ENCODE measurements at places on chromosomes 7 and 10. TPM values are rescaled to one million over a fixed set of nuclear protein-coding genes. Genes with fewer than 3 reads are reported as not detected.

- DNase-seq, result no peak
Observed at GRCh38 chr10:31728698-31729224, 199.9 kb downstream of the ARHGAP12 start.

Gene GPR146
- 15.9 TPM for polyA plus RNA-seq

- DNase-seq, result peak; percentile 31
Observed at GRCh38 chr7:6360841-6361240, 86.9 kb downstream of the DAGLB start.

Gene HNRNPF
- 177 TPM for polyA plus RNA-seq

DNA sequence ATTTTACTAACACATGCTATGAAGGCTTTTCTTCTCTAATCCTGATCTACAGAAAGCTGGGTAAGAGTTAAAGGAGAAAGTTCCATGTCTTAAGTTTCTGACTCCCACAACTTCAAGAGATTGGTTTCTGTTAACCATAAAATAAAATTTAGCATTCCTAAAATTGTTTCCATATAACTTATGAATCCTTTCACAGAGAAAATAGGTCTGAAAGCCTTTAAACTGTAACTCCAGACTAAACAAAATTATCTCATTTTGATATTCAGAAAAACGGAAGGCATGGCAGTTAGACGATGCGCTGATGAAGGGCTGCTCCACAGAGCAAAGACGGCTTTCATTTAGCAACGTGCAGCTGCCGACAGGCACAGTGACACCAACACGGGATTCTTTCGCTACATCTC is 133.3 kb downstream of the SLC25A13 start:
- DNase-seq, result no peak

DNA sequence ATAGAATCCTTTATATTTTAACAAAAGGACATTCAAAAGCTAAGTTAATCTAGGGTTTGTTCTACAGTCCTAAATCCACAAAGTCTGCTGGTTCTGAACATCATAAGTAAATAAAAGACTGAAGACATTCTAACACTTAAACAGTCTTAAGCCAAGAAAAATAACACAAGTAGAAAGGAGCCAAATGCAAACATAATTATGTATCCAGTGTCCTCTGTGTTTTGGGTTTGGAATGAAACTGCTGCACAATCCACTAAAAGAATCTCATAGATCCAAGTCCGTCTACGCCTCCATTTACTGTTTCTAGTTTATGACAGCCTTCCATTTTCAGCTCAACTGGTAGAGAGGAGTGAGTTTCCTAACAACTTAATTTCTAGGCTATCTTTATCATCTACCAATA is 623.6 kb upstream of the FZD8 start:
- no peak for DNase-seq

GRCh38 chr10:37734971-37735370 is 122.4 kb downstream of the ZNF248 start:
- DNase-seq, result peak; percentile 72
